Activated B cell treated with CpG ODN at 0.5 μM for 24 hours (primary cell): ENCODE measurements at places on chromosomes 3 and 15. TPM values are rescaled to one million over a fixed set of nuclear protein-coding genes. Genes with fewer than 3 reads are reported as not detected.

INO80 gene
- 34.8 and 38.8 TPM in 2 replicates for total RNA-seq

CHL1 gene
- 6.8 and 7.4 TPM in 2 replicates for total RNA-seq

TMEM207 gene
- not detected in 2 replicates for total RNA-seq

MKRN3 gene
- total RNA-seq, result 0.55 and 0.98 TPM in 2 replicates

DLL4 gene
- total RNA-seq, result 0.05 TPM in 1 of 2 replicates, not detected in the other

POLQ gene
- 1.4 and 2.7 TPM in 2 replicates for total RNA-seq
